Naive thymus-derived CD8-positive, alpha-beta T cell (primary cell): ENCODE measurements at places on chromosomes 6 and 20.
A peak's percentile ranks its signal among the peaks of the same experiment; 100 is the strongest.

GRCh38 chr6:29295181-29295585 lies 6.3 kb upstream of the OR14J1 start:
- peaks cover 10% of the 10 kb centered on the region for H3K27me3 ChIP-seq
- H3K4me1 ChIP-seq: no peaks in the 10 kb centered on the region
- H3K4me3 ChIP-seq: no peak overlapping the region
- no peak for DNase-seq
- no peaks in the 10 kb centered on the region for H3K36me3 ChIP-seq

GRCh38 chr6:118903691-118904090 lies 9.7 kb downstream of the ASF1A start:
- no peak overlapping the region for H3K4me3 ChIP-seq
- DNase-seq: no peak
- H3K36me3 ChIP-seq: peaks cover 26% of the 10 kb centered on the region
- H3K4me1 ChIP-seq: peaks cover 73% of the 10 kb centered on the region
- peak overlapping the region; percentile 60 for H3K27ac ChIP-seq
- H3K27me3 ChIP-seq: no peaks in the 10 kb centered on the region

DNA sequence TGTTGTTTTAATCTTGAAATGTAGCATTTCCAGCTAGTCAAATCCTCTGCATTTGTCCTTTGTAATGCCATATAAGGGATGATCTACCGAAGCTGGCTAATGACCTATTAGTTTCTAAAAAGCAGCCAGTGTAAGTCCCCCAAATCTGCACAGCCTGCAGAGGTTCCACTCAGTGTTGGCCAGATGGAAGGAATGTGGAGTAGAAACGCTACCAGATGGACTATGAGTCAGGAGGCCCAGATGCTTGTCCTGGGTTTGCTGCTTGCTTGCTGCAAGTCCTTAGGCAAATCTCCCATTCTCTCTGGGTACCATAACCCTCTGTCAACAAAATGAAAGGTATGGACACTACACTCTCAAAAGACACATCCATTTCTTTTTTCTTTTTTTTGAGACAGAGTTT lies 149.8 kb downstream of the BTBD9 start:
- no peak overlapping the region for H3K4me3 ChIP-seq
- no peak for DNase-seq
- H3K4me1 ChIP-seq: no peaks in the 10 kb centered on the region
- H3K27ac ChIP-seq: no peak overlapping the region
- no peaks in the 10 kb centered on the region for H3K27me3 ChIP-seq
- peaks cover 15% of the 10 kb centered on the region for H3K36me3 ChIP-seq

- H3K4me3 ChIP-seq: no peak overlapping the region
- H3K36me3 ChIP-seq: peaks cover 47% of the 10 kb centered on the region
- no peak overlapping the region for H3K27ac ChIP-seq
- DNase-seq: no peak
Observed at GRCh38 chr6:20915156-20915555, 380.9 kb downstream of the CDKAL1 start.

DNA sequence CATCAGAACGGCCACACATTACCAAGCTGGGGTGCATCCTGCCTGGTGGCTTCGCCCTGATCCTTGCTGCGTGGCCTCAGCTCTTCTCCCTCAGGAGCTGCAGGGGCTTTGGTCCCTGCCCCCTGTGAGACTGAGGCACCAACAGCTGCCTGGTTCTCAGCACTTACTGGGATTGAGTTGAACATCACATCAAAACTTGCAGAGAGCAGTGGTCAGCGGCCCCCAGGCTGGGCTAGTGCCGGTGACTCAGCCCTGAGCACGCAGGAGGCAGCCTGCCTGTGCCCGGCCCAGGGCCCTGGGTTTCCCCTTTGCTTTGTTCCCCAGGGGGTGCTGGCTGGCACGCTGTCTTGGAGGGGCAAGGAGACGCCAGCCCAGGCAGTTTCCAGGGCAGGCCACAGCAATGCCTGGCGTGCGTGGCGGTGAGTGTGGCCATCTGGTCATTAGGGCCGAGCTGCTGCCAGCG lies 63.3 kb downstream of the DLL1 start:
- no peak overlapping the region for H3K27ac ChIP-seq
- H3K27me3 ChIP-seq: no peaks in the 10 kb centered on the region
- H3K36me3 ChIP-seq: no peaks in the 10 kb centered on the region
- DNase-seq: no peak
- H3K4me1 ChIP-seq: peaks cover 14% of the 10 kb centered on the region

DNA sequence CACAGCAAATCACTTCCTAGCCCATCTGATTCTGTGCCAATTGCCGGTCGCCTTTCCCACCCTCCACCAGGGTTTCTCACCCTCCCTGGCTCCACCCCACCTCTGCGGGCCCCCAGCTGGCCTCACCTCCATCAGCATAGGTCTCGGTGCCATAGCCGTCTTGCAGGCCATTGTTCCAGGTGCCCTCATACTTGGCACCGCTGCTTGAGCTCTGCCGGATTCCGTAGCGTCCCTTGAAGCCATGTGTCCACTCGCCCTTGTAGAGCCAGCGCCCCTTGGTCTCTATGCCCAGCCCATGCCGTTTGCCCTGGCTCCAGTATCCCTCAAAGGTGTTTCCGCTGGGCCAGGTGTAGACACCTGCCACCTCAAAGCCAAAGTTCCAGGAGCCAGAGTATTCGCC lies 787 bp downstream of the JPH2 start:
- no peak for DNase-seq
- H3K36me3 ChIP-seq: no peaks in the 10 kb centered on the region
- peaks cover 19% of the 10 kb centered on the region for H3K4me1 ChIP-seq
- H3K27me3 ChIP-seq: peaks cover 58% of the 10 kb centered on the region

DNA sequence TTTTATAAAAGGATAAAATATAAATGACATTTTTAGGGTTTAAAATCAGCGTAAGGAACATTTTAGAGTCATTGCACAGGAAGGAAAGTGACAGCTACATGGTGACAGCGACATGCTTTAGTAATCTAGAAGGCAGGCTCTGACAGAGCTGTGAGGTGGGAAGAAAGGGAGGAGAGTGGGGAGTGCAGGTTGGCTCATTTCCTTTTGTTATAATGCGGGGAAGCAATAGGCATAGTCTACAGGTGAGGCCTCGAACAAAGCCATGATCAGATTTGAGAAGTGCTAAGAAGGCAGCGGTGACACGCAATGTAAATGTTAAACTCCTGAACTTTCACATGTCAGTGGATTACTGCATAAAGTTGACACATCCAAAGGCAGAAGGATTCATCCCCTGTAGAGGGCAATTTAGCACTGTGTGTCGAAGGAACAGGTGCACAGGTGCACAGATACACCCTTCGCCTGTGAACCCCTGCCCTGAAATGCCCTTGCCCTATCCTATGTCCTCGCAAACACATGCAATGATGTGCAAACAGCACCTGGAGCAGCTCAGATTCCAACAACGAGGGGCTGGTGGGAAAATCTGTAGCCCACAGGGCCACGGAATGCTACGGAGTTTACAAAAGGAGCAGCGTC lies 32.4 kb upstream of the SMOC2 start:
- no peak overlapping the region for H3K27ac ChIP-seq
- H3K4me1 ChIP-seq: no peaks in the 10 kb centered on the region
- no peaks in the 10 kb centered on the region for H3K27me3 ChIP-seq
- H3K4me3 ChIP-seq: no peak overlapping the region
- no peak for DNase-seq

GRCh38 chr20:55974491-55975202 lies 30.7 kb downstream of the CBLN4 start:
- H3K36me3 ChIP-seq: no peaks in the 10 kb centered on the region
- no peaks in the 10 kb centered on the region for H3K4me1 ChIP-seq
- H3K4me3 ChIP-seq: no peak overlapping the region

DNA sequence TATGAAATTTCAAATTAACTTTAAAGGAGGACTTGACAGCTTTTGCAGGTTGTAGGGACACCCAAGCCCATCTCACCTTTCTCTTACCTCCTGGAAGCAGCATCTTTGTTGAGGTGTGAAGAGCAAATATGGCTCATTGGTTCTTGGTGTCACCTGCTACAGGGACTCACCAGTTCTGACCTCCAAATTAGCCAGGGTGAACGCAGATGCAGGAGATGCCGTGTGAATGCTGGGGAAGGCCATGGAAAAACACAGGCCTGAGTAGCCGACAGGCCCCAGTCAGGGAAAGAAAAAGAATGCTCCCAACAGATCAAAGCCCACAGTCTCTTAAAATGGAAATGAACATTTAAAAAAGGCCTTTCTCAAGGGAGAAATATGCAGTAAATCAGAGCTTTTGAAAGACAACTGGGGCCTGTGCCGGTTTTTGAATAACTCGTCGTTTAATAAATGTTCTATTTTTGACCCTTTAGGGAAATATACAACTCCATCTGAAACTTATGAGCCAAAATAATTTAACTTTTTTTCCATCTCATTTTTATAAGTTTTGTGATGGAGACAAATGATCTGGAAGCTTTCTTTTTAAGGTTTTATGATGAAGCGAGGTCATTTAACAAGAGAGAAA lies 167.5 kb downstream of the CD83 start:
- H3K27ac ChIP-seq: no peak overlapping the region
- DNase-seq: no peak
- H3K4me1 ChIP-seq: peaks cover 4% of the 10 kb centered on the region
- H3K36me3 ChIP-seq: no peaks in the 10 kb centered on the region
- H3K4me3 ChIP-seq: no peak overlapping the region

- no peak overlapping the region for H3K4me3 ChIP-seq
- DNase-seq: no peak
- H3K27ac ChIP-seq: no peak overlapping the region
- H3K27me3 ChIP-seq: peaks cover 3% of the 10 kb centered on the region
- no peaks in the 10 kb centered on the region for H3K36me3 ChIP-seq
- no peaks in the 10 kb centered on the region for H3K4me1 ChIP-seq
Observed at GRCh38 chr6:6164367-6164766, 156.1 kb downstream of the F13A1 start.
